ENCODE measurements at places on chromosomes 16 and 17. TPM values are rescaled to one million over a fixed set of nuclear protein-coding genes. Genes with fewer than 3 reads are reported as not detected.

- no peak for DNase-seq
These were observed 6.8 kb downstream of the SEPHS2 start for GRCh38 chr16:30438835-30439234.

DNA sequence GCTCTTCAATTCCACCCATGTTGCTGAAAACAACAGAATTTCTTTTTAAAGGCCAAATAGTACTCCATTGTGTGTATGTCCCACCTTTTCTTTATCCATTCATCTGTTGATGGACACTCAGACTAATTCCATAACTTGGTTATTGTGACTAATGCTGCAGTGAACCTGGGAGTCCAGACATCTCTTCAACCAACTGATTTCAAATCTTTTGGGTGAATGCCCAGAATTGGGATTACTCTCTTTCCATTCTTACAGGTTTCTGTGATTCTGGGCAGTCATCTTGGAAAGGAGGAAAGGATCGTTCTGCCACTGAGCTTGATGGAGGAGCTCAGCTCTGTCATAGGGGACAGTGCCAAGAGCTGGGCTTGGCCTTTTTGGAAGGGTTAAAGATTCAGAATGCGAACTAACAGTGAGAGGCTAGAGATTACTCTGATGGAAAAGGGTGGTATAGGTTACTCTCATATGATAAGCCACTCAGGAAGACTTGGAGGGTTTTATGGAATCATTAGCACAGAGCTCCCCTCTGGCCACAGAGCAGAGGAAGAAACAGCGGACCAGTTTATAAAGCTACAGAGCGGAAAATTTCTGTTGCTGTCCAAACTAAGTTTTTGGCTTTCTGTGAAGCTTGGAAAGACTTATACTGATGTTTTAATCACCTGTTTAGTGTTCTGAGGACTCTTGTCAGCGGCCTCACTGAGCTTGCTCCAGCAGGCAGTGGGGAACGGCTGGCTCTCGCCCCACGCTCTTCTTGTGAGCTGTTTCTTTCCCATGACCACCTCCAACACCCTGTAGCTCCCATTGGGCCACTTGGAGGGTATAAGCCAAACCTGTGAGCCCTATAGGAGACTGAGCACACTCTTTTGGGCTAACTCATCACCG, 48.3 kb downstream of the HIC1 start:
- no peak for DNase-seq

DNA sequence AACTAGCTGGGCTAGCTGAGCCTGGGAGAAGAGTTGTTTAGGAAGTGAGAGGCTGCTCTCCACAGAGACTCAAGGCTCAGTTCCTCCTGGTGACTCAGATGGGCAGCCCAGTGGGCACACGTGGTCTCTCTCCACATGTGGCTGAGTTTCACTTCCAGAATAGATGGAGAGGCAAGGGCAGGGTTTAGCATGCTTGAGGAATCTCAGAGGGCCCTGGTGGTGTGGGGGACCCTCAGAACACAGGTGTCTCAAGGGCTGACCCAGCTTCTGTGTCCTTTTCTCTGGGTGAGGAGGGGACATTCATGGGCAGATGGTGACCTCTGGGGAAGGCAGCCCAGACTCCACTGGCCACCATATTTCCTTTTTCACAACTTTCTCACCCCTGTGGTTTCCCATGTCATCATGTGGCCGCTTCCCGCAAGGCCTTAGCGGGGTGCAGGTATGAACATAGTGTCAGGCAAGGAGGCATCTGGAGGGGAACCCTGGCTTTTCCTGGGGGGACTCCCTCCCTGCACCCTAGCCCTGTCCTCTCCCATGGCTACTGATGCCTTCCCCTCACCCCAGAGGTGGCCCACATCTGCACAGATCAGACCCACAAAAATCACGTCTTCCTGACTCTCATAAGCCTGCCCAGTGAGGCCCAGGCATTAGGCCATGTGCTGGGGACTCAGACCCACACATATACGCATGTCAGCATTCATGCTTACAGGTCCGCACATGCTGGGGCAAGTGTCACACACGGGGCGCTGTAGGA, 3.3 kb downstream of the GRN start:
- peak; percentile 59 for DNase-seq

Gene RAB11FIP4
- 5.7 TPM for total RNA-seq

Gene NEURL4
- 33.4 TPM for total RNA-seq

DNA sequence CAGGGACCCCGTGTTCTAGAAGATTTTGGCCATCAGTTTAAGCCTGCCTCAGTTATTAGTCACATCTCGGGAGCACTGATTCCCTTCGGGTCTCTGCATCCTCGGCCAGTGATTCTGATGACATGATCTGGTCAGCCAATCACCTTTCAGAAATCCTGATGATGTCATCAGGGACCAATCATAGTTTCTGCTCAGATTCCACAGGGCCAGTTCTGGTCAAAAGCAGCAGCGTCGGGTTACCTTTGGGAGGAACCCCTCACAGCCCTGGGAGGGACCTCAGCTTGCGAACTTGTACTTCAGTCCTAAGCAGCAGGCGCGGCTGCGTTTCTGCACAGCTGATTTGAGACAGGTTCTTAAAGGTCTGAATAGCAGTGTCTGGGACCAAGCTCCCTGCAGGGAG, 13.9 kb downstream of the KDM8 start:
- DNase-seq, result peak; percentile 61

DNA sequence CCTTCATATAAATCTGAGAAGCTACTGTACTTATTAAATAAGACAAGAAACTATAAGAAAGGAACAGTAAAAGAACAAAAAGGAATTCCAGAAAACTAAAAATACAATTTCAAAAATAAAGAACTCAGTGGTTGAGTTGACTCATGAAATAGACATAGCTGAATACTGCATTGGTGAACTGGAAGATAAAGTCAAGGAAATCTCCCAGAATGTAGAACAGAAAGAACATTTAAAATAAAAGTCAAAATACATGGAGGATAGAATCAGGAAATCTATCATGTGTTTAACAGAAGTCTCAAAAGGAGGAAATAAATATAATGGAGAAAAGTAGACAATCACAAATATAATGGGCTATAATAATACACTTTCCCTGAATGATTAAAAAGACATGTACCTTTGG, 136.4 kb upstream of the PMFBP1 start:
- no peak for DNase-seq

Gene WNT9B
- total RNA-seq, result 3.2 TPM

- no peak for DNase-seq
These were observed 612.5 kb downstream of the KCNJ18 start for GRCh38 chr17:22304667-22305303.

Gene SLC38A8
- total RNA-seq, result not detected

Gene FOXO3B
- 2.0 TPM for total RNA-seq

DNA sequence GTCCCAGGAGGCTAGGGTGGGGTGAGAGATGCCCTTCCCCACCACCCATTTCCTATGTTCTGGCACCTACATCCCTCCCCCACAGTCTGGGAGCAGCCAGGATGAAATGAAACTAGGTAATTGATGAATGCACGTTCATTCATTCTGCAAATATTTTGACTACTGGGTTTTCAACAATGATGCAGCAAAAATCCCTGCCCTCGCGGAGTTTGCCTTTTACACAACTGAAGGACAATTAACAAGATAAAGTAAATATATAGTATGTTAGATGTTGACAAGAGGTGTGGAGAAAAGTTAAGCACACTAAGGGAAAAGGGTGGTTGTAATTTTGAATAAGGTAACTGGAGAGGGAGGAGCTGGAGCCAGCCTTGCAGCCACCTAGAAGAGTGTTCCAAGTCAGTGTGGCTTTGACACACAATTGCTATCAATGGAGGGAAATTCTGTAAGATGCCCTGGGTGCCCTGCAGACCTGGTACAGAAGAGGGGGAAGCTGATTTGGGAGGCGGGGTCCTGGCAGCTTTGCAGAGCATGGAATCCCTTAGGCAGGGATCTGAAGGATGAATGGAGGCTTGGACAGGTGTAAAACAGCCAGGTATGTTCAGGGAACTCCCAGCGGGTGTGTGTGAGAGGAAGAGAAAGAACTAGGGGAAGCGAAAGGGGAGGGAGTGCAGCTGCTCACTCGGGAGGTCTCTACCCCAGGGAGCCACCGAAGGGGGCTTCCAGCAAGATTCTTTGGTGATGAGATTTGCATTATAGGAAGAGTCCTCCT, 2.5 kb downstream of the TMEM92 start:
- DNase-seq, result no peak

- DNase-seq, result peak; percentile 53
These were observed 17.8 kb downstream of the RARA start for GRCh38 chr17:40326832-40327199.

Gene KAT8
- 76.4 TPM for total RNA-seq

DNA sequence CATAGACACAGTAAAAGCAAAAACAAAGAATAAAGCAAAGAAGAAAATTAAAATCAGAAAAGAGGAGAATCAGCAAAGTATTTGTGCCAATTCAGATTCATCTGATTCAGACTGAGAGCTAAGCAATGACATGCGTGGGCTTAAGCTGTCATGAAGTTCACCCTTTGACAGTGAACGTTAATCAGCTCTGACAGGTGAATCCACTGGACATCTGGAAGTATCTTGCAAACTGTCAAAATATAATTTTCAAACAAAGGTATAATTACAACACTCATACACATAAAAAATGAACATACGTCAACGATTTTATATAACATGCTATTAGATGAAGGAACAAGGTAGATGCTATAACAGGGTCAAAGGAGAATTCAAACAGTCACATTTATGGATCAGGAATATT, 596.3 kb upstream of the SALL1 start:
- DNase-seq, result no peak

Gene KRTAP4-5
- total RNA-seq, result not detected

DNA sequence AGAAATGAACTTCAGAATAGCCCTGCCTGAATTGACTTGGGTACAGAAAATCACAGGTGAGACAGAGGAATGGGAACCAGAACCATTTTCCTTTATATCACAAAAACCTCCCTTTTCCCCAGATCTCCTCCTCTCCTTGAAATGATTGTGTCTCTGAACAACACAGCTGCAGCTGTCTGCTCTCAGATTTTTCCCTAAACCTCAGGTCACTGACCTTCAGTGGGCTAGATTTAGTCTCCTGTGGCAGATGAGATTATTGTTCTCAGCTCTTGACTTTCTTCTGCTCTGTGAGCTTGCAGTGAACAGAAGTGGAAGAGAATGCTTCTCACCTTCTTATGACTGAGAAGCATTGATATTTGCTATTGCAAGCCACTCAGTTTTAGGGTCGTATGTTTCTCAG, 92.3 kb upstream of the FAM20A start:
- DNase-seq, result no peak

Gene SPATA22
- 1.6 TPM for total RNA-seq

Gene ADAD2
- 0.62 TPM for total RNA-seq

GRCh38 chr17:57626520-57627210, 118.4 kb downstream of the CCDC182 start:
- DNase-seq, result peak; percentile 61

DNA sequence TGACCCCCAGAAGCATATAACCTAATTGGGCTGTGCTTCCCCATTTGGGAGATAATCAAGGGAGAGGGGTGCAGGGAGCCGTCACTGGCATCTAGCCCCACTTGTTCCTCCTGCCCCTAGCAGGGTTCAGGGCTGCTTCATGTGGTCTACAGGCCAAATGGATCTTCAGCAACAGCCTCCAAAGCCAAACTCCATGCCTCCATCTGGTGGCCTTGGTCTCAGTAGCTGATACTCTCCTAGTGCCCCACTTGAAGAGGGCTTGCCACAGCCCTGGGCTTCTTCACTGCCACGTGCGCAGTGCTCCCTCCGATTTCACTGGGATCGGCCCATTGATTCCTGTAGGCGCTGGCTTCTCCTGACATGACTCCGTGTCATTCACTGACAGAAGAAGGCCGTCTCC, 24.6 kb downstream of the LYRM9 start:
- no peak for DNase-seq

- DNase-seq, result no peak
These were observed 16.8 kb downstream of the SDR42E1 start for GRCh38 chr16:81994485-81994884.

DNA sequence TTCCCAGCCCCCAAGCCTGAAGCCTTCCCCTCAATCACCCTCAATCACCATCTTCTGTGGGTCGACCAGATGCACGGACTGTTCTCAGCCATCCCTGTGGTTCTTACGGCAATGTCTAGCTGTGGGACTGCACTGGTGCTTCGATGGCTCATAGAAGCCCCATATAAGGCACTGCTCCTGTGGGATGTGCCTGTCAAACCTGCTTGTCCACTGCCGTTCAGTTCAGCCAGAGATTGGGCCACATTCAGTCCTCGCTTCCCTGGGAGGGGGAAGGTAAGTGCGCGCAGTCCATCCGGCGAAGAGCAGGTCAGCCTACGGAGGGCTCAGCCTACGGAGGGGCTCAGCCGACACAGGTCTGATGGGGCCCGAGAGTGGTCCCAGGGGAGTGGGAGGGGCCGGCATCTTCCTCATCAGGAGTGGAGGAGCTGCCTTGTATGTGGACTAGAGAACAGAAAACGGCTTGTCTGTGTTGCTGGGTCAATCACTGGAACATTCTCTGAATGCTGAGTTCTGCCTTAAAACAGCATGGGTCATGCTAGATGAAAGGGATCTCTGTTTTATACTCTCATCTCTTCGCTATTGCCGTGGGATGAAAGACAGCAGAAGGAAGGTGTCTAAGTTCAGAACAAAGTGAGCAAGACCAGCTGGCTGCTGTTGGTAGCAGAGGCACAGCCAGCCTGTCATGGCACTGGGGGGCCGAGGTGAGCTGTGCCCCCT, at the start of gene CARD14:
TSS of gene CARD14 (plus strand) at position 247 of the 717 bp plus-strand sequence. CDS start 11,409 bp downstream, outside the sequence.
- DNase-seq, result no peak

DNA sequence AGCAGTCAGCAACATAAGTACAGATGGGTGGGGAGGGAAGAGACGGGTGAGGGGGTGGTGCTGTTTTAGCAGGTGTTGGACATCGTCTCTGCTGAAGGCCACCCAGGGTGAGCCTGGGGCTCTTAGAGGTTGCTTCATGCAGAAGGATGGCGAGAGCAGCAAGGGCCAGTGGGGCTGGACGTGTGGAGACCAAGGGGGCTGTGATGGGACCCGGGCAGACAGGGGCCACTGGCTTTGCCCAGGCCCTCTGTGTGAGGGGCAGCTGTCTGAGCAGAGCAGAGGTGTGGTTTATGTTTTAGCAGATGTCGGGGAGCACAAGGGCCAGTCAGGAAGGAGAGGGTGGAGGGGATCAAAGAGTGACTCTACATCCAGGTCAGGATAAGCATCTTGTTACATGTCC, 4.8 kb downstream of the NARF start:
- peak; percentile 37 for DNase-seq

- no peak for DNase-seq
These were observed 133.2 kb downstream of the CBLN1 start for GRCh38 chr16:49148410-49148809.

Gene ASPHD1
- 0.24 TPM for total RNA-seq

Gene CCL18
- total RNA-seq, result 1.5 TPM

DNA sequence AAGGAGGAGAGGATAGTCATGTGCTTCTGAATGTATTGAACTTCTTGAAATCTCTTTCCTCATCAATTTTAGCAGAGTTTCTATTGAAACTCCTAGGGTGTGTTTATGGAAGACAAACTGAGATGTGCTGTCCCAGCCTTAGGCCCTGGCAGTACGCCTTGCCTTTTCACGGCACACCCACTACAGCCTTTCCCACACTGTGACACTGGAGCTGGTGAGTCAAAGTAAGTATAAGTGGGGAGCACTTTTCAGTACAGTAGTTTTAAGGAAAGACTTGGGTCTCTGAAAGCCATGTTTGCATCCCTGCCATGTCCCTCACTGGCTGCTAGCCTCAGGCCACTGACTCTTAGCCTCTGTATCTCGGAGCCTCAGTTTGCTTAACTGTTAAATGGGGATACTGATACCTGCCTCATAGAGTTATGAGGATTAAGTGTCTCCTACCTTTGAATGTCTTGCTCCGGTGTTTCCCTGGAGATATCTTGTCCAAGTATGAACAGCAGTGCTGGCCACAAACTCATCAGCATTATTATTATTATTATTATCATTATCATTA, 144.7 kb upstream of the CRHR1 start:
- no peak for DNase-seq

Data from right cardiac atrium (tissue), 5 donors.